ENCODE measurements at places on chromosomes 4 and X. TPM values are rescaled to one million over a fixed set of nuclear protein-coding genes. Genes with fewer than 3 reads are reported as not detected.
A peak's percentile ranks its signal among the peaks of the same experiment; 100 is the strongest.

Gene TBC1D8B
- total RNA-seq, result 1.8 TPM

DNA sequence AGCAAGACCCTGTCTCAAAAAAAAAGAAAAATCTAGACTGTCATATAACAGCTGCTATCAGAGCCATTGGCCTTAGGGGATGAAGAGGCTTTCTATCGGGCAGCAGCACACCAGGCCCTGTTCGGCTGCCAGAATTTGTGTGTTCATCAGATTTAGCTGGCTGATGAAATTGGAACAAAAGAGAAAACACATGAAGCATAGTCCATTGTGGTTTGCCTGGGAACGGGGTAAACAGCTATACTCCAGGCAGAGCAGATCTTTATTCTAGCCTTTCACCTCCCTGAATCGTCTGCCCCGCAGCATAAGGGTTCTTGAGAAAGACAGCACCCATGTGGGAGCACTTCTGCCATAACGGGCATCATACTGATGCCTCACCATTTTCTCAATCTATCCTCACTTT lies 11.6 kb downstream of the TKTL1 start:
- H3K36me3 ChIP-seq, result no peaks in the 10 kb centered on the region
- H3K4me1 ChIP-seq, result peaks cover 17% of the 10 kb centered on the region
- H3K4me3 ChIP-seq, result no peak overlapping the region
- no peak for DNase-seq
- H3K27me3 ChIP-seq, result no peaks in the 10 kb centered on the region
- H3K27ac ChIP-seq, result peak overlapping the region; percentile 65

DNA sequence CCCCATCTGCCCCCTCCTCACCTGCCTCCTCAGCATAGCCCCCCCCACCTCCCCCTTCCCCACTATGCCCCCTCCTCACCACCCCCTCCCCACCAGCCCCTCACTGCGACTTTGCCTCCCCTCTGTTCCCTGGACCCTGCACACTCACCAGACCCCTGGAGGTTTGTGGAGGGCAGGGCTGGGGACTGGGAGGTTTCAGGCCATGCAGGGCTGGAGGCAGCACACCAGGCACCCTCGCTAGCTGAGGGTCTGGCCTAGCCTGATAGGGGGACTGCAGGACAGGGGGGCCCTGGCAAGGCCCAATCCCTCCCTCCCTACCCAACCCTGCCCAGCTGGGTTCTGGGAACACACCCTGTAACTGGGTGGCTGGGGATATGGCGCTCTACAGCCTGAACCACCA lies 28.0 kb downstream of the TACC3 start:
- no peak overlapping the region for H3K4me3 ChIP-seq
- H3K27me3 ChIP-seq, result no peaks in the 10 kb centered on the region
- H3K27ac ChIP-seq, result no peak overlapping the region
- H3K36me3 ChIP-seq, result no peaks in the 10 kb centered on the region

Gene MTNR1A
- total RNA-seq, result not detected

Gene CC2D2A
- total RNA-seq, result 1.6 TPM

Gene F8A2
- total RNA-seq, result not detected

Gene CXCL1
- total RNA-seq, result not detected

Gene PIGA
- 111 TPM for total RNA-seq

DNA sequence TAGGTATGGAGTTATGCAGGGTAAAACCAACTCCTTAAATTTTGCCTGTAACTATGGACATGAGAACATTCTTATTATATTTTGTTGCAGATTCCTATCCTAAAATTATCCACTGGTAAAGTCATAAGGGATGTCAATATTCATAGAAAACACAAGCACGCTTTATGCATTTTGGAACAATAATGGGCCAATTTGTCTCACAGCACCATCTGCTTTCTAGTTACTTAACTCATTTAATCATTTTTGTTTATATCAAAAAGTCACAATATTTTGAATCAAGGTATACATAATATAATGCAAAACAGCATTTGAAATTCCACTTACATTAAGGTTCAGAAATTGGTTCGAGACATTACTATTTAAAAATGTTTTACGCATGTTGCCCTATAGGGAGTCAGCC lies 203.0 kb downstream of the GABRG1 start:
- no peaks in the 10 kb centered on the region for H3K27me3 ChIP-seq
- no peaks in the 10 kb centered on the region for H3K4me1 ChIP-seq
- peaks cover 2% of the 10 kb centered on the region for H3K36me3 ChIP-seq
- no peak for DNase-seq
- H3K27ac ChIP-seq, result no peak overlapping the region
- H3K4me3 ChIP-seq, result no peak overlapping the region

Gene PPA2
- total RNA-seq, result 67.0 TPM

DNA sequence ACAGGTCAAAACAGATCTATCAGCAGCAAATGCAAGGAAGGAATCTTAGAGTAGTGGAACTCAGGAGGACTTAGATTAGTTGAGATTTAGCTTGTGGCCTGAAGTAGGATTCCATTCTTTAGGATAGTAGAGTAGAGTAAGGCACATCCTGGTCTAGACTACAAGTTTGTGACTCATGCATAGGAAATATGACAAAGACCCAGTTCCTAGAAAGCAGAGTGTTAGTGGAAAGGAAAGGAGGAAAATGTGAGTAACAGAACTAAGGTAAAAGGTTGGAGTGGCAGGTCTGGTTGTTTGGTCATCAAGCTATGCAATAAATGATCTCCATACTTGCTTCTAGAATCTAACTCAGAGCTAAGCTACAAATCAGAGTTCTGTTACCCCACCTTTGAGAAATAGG lies 595.0 kb downstream of the ACTRT1 start:
- no peak overlapping the region for H3K27ac ChIP-seq
- H3K4me3 ChIP-seq, result no peak overlapping the region
- H3K4me1 ChIP-seq, result no peaks in the 10 kb centered on the region
- no peaks in the 10 kb centered on the region for H3K36me3 ChIP-seq

Gene MYOZ2
- total RNA-seq, result not detected

Measured in T-helper 17 cell (primary cell).